AML-193 (cell line): ENCODE measurements at places on chromosomes 1 and 21.
A peak's percentile ranks its signal among the peaks of the same experiment; 100 is the strongest.

GRCh38 chr1:116111524-116112021 is 374 bp downstream of the MAB21L3 start:
- no peak for DNase-seq

DNA sequence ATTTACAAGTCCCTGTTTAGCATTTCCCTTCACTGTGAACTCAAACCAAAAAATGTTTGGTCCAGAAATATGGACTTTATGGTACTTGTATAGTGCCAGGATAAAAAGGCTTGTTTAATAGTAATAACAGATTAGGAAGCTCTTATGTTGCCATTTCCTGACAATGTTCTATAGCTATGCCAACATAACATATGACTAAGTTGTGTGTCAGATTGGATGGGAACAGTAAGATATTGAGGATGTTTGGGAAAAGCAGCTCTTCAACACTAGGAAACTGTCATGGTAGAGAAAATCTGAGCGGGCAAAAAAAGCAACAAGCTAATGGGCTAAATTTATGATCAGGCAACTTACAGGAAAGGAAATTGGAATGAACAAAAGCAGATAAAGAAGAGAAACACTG is 287.1 kb upstream of the ADGRL4 start:
- DNase-seq: no peak

DNA sequence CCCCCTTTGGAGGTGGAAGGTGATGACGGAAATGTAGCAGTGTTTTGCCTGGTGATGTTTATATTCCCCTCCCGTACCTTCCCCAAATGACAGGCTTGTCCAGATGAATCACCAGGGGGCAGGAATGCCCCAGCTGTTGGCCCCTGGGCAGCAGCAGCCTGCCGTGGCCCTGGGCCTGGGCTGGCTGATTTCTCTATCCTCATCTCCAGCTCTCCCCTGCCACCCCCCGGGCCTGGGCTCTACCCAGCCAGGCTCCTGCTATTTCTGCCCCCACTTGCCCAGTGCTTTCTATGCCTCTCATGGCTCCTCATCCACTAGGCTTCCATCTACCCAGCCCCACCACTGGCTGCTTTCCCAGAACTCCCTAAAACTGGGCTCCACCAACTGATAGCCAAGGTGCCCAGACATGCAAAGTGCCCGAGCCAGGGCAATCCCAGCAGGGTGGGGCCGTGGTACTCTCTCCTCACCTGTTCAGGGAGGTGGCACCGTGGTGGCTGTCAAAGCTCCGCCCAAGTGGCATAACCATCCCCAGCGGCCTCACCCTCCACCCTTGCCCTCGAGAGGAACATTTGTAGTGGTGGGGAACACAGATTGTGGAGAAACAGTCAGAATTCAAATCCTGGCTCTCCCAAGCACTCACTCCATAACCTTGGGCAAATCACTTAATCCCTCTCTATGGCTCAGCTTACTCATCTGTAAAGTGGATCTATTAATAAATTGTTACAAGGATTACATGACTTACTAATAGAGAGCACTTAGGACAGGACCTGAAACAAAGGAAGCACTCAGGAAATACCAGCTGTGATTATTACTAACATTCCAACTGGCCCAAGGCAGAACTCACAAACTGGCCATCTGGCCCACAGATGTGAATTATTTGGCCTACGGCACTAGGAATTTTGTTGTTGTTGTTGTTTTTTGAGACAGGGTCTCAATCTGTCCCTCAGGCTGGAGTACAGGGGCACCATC is 12.8 kb upstream of the ECE1 start:
- no peak for DNase-seq

DNA sequence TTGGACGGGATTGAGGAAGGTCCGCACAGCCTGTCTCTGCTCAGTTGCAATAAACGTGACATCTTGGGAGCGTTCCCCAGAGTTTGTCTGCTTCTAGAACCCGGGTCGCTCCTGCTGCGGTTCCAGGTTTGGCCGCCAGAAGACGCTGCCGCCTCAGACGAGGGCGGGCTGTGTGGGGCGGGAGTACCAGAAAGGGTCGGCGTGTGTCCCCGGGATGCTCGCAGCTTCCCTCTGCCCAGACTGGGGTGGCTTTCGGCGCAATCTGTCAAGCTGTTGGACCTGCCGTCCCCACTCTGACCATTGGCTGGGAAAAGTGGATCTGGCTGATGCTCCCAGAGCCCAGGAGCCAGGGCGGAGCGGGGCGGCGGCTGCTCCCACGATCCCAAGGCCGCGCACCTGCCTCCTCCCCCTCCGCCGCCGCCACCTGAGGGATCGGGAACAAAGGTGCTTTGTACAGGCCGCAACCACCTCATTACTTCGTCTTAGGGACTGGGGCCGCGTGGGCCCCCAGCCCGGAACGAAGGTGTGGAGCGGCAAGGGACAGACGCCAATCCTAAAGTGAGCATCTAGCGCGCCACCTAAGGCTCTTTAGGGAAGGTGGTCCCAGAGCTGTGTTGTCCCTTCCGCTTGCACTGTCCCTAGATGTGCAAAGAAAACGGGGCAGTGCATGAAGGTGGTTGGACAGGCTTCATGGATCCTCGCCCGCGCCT is 683 bp upstream of the EFNA4 start:
- no peak for DNase-seq

DNA sequence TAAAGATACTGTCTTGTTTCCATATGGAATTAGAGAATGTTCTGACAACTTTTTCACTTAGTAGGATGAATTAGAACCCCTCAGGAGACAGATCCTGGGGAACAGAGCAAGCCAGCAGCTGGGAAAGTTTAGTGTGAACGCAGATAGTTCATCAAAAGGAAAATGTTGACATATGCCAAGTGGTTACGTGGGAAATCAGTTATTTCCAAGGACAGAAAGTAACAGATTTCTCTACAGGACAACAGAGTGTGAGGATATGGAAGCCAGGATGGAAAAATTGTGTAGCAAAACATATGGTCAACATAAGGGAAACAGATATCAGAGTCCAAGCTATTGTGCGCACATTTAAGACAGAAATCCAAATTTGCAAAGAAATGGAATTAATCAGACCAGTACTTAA is 419.5 kb downstream of the LRRIQ3 start:
- no peak for DNase-seq

DNA sequence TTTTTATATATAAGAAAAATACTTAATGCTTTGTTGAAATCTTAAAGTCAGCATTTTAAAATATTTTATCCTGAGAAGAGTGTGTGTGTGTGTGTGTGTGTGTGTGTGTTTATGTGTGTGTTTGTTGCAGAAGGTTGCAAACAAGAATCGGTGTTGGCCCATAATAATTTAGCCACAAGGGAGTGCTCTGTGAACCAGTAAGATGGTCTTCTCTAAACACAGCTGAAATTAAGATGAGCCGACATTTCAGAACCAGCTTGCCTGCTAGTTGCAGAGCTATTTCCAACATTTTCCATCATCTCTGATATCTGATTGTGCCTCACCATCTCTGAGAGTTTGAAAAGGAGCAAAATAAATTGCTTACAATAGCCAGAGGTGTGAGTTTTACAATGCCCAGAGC is 158.8 kb upstream of the SGIP1 start:
- no peak for DNase-seq

DNA sequence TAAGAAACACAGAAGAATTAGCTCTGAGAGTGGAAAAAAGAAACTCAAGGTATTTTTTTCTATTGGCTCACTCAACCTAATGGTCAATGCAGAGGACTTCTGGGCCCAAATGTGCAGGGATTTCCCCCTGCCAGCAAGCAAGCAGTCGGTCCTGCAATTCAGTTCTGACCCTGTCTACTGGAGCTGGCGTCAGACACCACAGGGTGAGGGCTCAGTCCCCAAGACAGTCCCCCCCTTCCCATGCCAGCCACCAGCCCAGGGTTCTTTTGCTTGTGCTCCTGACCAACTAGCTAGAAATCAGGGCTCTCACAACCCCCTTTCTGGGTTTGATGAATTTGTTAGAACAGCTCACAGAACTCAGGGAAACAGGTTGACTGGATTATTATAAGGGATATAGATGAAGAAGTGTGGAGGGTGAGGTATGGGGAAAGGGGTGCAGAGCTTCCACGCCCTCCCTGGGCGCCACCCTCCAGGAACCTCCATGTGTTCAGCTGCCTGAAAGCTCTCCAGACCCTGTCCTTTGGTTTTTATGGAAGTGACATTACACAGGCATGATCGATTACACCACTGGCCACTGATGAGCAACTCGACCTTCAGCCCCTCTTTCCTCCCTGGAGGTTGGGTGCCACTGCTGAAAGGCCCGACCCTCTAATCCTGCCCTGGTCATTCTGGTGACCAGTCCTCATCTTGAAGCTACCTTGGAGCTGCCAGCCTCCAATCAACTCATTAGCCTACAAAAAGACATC is 22.5 kb upstream of the PWP2 start:
- no peak for DNase-seq

GRCh38 chr1:33072707-33073106 is 8.2 kb upstream of the AZIN2 start:
- DNase-seq: no peak

DNA sequence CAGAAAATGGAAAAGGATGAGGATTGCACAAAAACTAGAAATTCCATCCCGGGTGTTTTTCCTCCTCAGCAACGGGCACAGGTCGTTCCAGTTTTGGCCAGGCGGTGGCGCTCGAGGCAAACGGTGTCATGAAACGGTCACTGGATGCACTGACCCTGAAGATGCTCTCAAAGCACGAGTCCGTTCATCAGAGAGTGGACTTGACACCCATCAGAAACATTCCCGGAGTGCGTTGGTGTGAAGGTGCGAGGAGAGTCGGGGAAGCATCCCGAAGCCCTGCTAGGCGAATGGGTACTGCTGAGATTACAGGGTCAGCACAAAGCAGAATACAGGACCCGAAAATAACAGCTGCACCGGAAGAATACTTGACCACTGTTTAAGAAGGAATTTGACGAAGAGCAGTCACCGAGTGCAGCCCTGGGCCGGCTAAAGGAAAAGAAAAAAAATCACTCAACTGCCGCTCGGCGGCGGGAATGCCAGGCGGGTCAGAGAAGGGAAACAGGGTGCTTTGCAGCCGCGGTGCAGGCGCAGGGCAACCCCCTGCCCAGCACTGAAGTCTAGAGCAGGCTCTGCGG is 71.7 kb upstream of the ETS2 start:
- DNase-seq: peak; percentile 60
